ENCODE measurements at places on chromosomes 7 and 10.

DNA sequence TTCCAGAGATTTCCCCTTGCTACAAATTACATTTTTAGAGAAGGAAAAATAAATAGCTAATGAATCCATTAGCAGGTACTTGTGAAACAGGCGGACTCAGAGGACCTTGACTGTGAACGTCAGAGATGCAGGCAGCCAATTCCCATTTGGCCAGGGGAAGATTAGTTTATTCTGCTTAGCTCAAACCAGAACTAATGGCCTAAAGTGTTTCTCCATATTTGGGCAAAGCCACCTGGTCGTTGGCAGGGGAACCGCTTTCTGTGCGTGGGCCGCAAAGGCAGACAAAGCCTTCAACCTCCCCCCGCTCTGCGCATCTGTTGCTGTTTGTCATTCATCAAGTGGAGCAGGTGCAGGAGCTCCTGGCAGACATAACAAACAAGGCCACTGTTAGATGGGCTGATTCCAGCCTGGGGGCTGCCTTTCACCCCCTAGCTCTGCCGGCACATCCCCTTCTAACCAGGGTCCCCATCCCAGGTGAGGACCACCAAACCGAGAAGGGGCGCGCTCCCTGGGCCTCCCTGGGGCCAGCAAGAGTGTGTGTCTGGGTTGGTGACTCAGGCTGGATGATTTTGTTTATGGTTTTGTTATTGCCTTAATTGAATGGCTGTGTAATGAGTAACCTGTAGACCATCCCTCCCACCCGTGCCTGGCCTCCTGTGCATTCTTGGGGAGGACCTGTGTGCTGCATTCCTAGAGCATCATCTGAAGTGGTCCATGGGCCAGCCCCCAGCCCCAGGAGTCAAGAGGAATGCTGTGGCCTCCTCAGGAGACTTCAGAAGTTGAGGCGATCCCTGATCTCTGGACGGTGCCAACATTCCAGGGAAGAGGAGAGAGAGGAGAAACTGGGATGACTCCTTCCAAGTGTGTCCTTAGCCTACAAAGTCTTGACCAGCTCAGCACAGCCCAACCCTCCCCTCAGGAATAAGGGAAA lies 14.5 kb upstream of the CPA1 start:
- peak; percentile 68 for DNase-seq

- DNase-seq: no peak
Observed at GRCh38 chr7:124071843-124072242, 39.0 kb upstream of the TMEM229A start.

- DNase-seq: peak; percentile 63
Observed at GRCh38 chr7:5665094-5666025, 116.1 kb downstream of the RNF216 start.

GRCh38 chr7:625376-625971 lies 101.0 kb upstream of the DNAAF5 start:
- no peak for DNase-seq

DNA sequence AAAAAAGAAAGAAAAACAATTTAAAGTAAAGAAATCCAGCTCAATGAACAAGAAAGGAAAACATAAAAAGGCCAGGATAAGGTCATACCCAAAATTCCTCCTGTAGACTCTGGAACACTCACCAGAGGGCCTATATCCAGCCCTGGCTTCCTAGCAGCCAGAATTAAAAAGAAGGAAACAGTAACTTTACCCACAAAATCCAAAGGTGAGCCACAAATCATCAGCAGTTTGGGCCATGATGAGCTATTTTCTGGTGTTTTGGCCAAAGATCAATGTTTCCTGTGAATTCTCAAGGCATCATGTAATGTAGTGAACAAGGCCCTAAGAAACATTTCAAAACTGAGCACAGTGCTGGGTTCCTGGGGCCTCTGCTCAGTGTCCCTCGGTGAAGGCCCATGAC lies 87.8 kb downstream of the LARP4B start:
- no peak for DNase-seq

DNA sequence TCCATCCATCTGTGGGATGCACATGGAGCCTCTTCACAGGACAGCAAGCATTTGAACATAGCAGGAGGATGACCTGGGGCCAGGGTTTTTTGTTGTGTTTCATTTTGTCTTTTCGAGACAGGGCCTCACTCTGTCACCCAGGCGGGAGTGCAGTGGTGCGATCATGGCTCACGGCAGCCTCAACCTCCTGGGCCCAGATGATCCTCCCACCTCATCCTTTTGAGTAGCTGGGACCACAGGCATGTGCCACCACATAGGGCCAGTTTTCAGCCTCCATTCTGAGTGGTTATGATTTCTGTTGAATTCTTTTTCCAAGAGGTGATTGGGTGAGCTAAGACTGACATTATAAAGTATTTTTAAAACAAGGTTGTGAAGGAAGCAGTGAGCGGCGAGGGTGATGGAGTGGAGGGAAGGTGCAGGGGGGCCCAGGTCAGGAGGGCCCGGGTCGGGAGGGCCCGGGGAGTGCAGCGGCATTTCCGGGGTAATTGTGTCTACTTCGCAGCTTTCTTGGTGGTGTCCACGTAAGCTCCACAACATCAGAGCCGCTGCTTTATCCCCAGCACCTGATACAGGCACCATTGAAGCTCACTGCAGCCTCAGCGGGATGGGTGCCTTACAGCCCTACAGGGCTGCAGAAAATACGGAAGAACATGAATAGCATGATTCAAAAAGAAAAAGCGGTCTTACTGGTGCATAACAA lies 12.0 kb upstream of the LARP4B start:
- DNase-seq: no peak

DNA sequence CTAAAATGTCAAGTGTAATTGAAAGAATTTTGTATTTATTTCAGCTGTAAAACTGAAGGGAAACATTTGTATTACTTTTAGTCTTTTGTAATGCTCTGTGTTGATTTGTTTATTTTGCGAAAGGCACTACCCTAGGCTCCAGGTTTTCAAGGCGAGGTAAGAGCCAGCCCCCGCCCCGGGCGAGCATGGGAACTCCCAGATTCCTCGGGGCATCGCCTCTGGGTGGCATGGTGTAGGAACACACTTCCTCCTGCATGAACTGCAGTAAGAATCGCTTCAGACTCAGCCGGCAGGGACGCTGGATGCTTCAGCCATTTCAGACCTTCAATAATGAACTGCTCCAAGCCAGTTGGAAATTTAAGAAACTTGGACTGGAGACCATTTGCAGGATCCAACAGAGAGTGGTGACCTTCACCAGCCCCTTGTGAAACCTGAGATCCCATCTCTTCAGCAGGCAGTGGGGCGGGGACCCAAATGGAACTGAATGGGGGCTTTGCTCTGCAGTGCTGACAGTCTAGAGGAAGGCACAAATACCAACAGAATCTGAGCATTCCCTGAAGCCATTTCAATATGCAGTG lies 544.3 kb upstream of the MGMT start:
- DNase-seq: no peak

DNA sequence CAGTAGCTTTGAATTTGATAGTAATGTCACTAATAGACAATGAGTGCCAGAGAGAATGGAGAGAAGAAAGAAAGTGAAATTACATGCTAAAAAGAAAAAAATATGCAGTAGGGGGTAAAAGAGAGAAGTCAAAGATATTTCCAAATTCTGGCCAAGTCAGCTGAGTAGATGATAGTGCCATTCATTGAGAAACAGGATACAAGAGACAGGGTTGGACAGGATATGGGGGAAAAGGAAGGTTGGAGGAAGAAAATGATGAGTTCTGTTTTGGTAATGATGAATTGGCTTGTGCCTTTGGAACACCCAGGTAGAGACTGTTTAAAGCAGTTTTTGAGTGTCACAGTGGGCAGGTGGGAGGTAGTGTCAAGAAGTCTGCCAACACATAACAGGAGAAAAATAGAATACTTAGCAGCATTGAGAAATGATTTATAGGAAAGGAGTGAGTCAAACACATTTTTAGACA lies 78.3 kb downstream of the LRRC17 start:
- no peak for DNase-seq

DNA sequence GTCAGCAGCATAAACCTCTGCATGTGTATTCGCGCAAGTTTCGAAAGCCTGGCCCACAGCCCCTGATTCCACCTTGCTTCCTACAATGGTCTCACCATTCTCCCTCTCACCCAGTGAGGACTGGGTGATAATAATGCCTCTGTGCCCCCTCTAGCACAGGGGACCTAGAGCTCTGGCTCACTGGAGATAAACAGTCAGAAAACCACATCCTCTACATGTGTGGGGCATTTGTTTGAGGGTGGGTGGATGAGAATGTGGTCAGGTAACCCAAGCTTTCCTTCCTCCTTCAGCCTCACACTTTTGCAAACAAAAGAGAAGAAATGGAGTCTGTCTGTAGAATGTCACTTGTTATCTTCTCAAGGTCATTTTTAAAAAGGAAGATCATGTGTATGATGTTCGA lies 373.5 kb downstream of the KCNMA1 start:
- DNase-seq: no peak

- no peak for DNase-seq
Observed at GRCh38 chr10:75431180-75432111, at the start of gene LRMDA. Gene LRMDA, plus strand, starts transcription at chr10:75431624.

- DNase-seq: no peak
Observed at GRCh38 chr10:113718969-113719822, 32.3 kb upstream of the PLEKHS1 start.

- DNase-seq: no peak
Observed at GRCh38 chr7:139776486-139777132, 1.2 kb downstream of the HIPK2 start.

DNA sequence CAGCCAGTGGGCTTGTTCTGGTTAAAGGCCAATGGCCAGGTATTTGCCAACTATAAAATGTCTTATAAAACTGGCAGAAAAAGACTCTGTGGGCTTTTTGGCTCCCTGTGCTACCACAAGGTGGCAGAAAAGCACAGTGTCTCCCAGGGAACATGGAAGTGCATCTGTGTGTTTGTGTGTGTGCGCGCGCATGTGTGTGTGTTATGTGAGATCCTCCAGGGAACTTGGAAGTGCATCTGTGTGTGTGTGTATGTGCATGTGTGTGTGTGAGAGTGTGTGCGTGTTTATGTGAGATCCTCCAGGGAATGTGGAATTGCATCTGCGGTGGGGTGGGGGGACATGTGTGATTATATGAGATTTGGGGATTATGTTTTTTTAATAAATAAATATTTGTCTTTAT lies 30.2 kb upstream of the ABI1 start:
- no peak for DNase-seq

DNA sequence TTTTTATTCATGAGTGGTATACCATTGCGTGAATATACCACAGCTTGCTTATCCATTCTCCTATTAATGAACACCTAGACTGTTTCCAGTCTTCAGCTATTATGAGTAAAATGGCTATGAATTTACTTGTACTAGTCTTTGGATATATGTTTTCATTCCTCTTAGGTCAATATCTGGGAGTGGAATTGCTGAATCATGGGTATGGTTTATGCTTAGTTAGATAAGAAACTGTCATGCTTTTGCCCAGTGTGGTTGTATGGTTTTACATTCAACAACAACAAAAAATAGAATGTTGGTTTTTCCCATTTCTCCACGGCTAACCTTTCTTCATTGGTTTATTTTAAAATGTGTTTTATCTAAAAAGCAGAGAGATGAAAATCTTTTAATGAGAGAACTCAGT lies 308.3 kb downstream of the PHF14 start:
- DNase-seq: no peak

GRCh38 chr7:4000139-4000538 lies 682.0 kb upstream of the FOXK1 start:
- DNase-seq: no peak
